ENCODE measurements at places on chromosomes 7 and 10.

GRCh38 chr10:3948843-3949242 lies 163.8 kb upstream of the KLF6 start:
- peak; percentile 25 for DNase-seq

DNA sequence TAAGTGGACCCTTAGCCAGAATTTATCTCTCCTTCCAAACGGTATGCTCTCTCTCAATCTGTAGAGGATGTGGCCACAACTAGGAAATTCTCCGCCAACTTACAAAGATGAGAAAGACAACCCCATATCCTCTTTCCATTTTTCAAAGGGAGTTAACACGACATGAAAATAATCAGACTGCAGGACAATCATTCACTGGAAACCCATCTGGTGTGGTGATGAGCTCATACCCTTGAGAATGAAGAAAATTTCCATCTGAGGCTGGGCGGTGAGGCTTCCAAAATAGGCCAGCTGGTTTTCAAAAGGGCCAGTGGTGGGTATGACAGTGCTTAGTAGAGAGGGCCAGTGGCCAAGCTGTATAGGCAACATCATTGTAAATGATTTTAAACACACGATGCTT lies 369.6 kb downstream of the FRMD4A start:
- no peak for DNase-seq

- no peak for DNase-seq
Observed at GRCh38 chr7:116211913-116212596, 1.7 kb downstream of the TES start.

GRCh38 chr10:95447685-95448084 lies 113.5 kb downstream of the SORBS1 start:
- no peak for DNase-seq

GRCh38 chr7:101782896-101783295 lies 34.5 kb upstream of the CUX1 start:
- DNase-seq, result no peak

DNA sequence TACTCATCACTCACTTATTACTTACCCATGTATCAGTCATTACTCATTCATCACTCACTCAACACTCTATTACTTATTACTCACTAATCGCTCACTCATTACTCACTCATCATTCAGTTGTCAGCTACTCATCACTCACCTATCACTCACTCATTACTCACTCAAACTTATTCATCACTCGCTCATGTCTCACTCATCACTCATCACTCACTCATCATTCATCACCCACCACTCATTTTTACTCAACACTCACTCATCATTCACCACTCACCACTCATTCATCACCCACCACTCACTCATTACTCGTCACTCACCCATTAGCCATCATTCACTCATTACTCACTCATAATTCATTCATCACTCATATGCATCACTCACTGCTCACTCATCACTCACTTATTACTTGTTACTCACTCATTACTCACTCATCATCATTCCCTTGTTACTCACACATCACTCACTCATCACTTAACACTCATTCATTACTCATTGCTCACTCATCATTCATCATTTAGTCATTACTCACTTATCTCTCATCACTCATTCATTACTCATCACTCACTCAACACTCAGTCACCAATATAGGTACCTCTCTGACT lies 237.9 kb downstream of the ADARB2 start:
- no peak for DNase-seq

- no peak for DNase-seq
Observed at GRCh38 chr10:62084451-62084850, 183.0 kb downstream of the ARID5B start.

- DNase-seq, result no peak
Observed at GRCh38 chr7:94003446-94004023, 620 bp downstream of the BET1 start.

DNA sequence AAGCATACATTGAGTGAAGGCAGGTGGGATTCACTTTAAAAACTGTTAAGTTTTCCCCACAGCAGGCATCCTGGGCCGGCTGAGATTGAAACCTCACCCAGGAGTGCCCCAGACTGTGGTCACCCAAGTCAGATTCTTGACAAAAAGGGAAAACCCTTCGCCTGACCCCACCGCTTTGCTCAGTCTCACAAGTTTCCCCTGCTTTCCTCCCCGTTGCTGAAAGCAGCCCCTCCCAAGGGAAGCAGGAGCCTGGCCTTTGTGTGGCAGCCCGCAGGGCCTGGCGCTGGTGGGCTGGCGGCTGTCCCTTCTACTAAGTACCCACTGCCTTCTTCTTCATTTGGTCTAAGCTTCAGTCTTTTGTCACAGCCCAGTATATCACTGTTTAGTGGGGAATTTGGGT lies 16.0 kb downstream of the RNF32 start:
- no peak for DNase-seq

- no peak for DNase-seq
Observed at GRCh38 chr7:72345208-72345727, 66.9 kb downstream of the CALN1 start.

GRCh38 chr7:119482671-119483070 lies 790.3 kb upstream of the KCND2 start:
- no peak for DNase-seq

DNA sequence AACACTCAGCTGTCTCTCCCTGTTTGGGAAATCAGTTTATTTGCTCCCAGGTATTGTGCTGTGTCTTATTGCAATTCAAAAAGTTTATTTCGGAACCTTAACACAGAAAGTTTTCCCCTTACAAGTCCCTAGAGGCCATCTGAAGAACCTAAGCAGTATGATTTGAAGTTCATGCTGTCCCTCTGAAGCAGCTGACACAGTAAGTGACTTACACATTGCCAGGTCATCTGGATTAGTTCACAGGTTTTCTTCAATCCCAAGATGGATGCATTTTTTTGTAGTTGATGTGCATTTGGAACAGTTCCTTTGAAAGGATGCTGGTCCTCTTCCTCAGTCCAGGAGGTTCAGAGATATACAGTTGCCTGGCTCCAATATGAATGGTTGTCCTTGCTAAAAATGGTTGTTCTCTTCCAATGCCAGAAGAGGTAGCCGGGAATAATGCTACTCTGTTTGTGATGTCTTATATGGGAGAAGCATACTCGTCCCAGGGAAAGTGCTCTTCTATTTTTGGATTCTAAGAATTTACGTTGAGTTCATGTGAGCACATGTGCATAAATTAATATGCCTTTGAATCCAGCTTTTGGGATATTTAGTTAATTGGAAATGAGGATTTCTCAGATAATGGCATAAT lies 183.5 kb upstream of the PHYHIPL start:
- DNase-seq, result no peak

- no peak for DNase-seq
Observed at GRCh38 chr10:120270906-120271305, 186.1 kb upstream of the PLPP4 start.

GRCh38 chr7:151131592-151132293 lies 35.8 kb downstream of the GBX1 start:
- DNase-seq, result no peak
